ENCODE measurements at places on chromosomes 7 and 10.
A peak's percentile ranks its signal among the peaks of the same experiment; 100 is the strongest.

DNA sequence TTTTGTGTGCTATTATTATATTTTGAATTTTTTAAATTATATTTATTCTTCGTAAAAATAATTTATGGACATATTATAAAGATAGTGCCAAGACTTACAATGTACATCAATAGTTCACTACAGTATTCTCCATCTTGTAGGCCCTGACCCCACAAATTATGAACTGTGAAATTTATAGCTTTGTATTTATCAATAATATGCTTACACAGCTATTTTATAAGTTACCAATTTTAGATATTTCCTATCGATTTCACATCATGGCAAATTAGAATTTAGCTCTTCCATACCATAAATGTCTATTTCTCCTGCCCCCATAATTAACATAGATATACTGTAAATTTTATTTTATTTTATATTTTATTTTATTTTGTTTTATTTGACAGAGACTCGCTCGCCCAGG, 34.4 kb upstream of the GNAI1 start:
- no peak for DNase-seq

DNA sequence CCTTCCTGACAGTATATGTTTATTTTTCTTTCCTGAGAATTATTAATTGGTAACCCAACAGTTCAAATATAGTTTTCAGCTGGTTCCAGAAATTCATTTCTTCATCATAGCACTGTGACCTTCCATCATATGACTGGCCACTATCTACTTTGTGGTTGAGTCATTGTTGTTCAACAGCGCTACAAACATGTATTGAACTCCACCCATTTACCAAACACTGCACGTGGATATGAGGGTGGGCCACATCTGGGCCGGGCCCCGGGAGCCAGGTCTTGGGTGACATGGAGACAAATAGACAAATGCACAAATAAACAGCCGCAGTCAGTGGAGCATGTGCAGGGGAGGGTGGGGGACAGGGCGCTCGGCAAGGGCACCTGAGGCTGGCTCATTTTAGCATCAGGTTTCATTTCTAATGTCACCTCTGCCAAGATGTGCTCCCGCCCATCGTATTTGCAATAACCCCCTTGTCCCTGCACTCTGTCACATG, 24.0 kb upstream of the EEPD1 start:
- no peak for DNase-seq

- DNase-seq = no peak
Measured at GRCh38 chr10:28540145-28540544, 7.2 kb downstream of the WAC start.

DNA sequence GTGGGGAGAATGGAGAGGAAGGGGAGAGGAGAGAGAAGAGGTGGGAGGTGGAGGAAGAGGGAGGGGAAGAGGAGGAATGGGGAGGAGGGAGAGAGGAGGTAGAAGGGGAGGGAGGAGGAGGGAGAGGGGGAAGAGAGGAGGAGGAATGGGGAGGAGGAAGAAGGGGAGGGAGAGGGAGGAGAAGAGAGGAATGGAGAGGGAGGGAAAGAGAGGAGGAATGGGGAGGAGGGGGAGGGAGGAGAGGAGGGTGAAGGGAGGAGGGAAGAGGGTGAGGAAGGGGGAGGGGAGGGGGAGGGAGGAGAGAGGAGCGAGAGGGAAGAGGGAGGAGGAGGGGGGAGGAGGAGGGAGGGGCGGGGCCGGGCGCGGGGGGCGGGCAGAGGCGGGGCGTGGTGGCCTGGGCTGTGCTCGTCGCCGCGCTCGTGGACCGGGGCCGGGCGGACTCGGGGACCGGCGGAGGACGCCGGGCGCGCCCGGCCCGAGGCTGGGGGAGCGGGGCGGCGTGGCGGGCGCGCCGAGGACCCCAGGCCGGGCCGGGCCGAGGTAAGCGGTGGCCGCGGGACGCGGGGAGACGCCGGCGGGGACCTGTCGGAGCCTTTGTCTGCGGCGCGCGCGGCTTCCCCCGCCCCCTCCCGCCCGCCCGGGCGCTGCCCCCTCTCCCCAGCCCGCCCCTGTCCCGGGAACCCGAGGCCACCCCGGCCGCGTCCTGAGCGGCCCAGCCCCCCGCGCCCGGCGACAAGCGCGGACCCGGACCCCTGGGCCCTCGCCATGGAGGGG, at the start of gene SLC29A4:
Gene SLC29A4 (plus strand): TSS at position 401 of the 774 bp plus-strand sequence. CDS start 4,874 bp downstream, outside the sequence.
- DNase-seq = peak; percentile 57

GRCh38 chr10:510415-510881, 179.0 kb downstream of the DIP2C start:
- DNase-seq = no peak

- no peak for DNase-seq
Measured at GRCh38 chr7:47643716-47644400, 61.9 kb upstream of the TNS3 start.

All from GM10248 (cell line).